Hippocampal formation (tissue), 2 donors: ENCODE measurements at places on chromosomes 4 and X.

DNA sequence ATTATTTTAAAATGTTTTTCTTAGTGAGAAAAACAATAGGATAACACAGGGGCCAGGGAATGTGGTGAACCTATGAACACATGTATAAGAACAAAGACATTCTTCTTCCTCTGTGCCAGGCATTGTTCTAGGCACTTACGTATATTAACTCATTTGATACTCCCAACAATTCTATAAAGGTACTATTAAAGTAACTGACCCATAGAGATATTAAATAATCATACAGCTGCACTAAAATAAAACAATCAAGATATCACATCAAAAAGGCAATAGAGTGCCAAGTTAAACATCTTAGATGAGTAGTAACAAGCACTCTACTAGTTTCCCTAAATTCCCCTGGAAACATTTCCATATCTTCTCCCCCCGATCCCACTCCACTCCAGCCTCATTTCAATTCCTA is 33.4 kb downstream of the SLC39A8 start:
- no peak for DNase-seq

DNA sequence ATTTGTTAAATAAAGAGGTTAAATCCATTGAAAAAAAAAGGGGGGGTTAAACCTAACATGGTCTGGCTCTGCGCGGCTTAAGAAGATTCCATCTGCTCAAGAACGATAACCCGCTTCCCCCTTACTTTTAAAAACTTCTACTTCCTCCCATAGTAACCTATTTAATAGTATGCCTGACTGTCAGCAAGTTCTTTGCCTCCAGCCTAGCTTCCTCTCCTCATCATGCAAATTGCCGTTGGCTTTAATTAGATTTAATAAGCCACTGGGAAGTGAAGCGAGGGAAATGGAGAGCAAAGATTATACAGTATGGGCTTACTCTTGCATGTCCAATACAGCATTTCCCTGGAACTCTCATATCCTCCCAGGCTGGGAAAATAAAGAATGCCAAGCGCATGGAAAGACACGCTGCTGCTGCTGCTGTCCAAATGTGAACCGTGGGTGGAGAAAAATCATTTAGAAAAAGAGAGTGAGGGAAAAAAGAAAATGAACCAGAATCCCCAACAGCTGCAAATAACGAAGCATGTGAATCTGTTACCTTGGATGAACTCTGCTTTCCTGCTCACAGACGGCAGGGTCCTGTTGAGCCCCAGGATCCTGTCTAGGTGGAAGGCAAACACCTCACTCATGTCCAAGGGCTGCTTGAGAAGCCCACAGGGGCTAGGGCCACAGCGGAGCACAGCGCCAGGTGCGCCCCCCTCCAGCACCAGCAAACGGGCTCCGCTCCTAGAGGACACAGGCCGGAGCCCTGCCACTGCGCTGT is 2.7 kb downstream of the GASK1B start:
- peak; percentile 41 for DNase-seq

DNA sequence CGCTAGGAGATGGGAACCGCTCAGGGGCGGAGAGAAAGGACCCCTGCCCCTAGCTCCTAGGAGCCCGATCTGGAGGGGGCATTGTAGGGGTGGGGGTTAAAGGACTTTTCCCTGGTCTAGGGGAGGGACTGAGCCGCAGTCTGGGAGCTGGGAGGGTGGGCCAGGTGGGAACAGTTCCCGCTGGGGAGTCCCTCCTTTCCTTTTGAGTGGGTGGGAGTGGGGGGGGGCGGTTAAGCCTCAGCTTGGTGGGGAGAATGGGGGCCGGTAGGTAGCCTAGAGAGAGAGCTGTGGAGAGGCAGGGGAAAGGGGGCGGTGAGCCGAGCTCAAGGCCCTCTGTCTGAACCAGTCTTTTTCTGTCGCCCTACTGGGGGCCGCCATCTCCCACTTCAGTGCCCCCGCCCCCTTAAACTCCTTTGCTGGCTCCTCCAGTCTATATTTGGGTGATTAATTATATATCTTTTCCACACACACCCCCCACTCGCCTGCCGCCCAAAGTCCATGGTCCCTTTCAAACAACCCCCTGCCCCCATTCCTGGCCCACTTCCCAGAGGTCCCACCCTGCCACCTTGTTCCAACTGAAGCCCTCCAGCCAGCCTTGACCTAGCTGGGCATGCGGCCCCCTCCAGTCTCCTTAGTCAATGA is 822 bp downstream of the ZNF275 start:
- DNase-seq = no peak

- DNase-seq = no peak
Measured at GRCh38 chr4:143616771-143617170, 83.7 kb downstream of the FREM3 start.

DNA sequence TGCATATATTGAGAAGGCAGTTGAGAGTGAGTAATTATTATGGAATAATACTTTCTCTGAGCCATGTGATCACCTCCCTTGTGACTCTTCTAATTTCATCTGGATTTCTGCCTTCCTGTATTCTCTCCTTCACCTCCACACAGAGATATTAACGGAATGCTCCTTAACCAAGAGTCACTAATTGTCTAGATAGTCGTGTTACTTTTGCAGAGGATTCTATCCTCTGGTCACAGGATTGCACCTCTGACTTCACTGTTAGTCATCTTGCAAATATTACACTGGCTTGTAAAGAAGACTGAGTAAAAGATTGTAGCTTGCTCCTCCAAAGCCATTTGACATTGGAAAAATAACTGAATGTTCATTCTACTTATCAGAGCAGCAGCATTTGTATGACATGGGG is 160.9 kb downstream of the SH2D1A start:
- no peak for DNase-seq

DNA sequence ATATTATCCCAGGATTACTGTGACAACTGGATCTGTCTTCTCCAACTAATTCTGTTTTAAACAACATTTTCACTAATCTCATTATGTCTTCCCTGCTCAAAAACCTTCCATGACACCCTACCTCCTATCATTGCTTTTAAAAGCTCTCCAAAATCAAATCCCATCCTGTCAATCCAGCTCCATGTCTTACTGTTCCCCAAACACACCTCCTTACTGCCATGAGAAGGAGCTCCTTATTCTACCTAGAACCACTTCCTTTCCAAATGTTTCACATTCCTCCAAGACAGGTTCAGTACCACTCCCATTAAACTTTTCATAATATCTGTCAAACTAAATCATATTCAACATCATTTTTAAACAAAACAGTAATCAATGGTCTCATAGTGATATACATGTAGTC is 66.9 kb upstream of the WDR17 start:
- no peak for DNase-seq

DNA sequence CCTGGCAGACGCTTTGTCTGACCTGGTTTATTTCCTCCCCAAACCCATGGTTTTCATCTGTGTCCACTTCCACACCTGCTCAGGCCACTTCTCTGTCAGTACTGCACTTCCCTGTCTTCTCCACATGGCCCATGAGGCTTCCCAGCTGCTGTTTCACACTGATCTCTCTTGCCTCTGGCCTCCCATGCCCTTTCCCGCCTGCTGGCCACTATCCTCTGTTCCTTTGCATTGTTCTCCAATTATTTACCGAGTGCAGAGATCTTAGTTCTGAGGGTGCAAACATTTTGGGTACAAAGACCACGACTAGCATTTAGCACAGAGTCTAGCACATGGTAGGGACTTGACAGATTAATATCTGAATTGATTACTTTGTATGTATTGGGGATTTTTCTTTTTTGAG is 174.8 kb upstream of the NPY2R start:
- no peak for DNase-seq

DNA sequence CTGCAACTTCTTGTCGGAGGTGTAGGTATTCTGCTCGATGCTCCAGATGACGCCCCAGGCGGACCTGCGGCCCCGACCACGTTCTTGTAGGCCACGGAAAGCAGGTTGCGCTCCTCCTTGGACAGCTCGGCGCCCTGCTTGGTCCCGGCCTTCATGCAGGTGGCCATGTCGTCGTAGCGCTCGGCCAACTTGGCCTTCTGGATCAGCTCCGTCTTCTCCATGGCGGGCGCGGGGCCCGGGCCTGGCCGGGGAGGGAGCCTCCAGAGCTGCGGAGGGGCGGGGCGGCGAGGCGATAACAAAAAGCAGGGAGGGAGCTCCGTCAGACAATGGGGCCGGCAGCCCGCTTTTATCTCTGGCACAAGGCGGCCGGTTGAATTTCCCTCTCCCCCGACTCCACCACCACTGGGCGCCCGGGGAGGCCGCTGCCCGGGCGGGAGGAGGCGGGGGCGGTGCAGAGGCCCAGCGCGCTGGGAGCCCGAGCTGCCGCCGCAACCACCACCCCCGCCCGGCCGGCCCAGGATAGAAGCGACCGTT is 28.3 kb upstream of the DRP2 start:
- no peak for DNase-seq

DNA sequence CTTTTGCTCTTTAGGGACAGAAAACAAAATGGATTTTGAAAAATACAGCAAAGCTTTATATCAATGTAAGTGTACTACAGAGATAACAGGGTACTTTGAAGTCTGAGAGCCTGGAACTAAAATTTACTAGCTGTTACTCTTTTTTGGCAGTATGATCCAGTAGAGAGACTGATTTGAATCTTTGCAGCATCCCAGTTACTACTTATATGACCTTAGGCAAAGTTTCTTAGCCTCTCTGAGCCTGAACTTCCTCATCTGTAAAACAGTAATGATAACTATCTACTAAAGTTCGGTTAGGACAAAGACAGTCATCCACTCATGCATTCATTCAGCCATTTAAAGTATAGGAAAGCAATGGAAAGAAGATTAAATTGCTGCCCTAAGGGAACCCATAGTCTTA is 10.1 kb downstream of the BRWD3 start:
- DNase-seq = no peak

- DNase-seq = no peak
Measured at GRCh38 chr4:108157655-108158054, 11.1 kb downstream of the LEF1 start.

DNA sequence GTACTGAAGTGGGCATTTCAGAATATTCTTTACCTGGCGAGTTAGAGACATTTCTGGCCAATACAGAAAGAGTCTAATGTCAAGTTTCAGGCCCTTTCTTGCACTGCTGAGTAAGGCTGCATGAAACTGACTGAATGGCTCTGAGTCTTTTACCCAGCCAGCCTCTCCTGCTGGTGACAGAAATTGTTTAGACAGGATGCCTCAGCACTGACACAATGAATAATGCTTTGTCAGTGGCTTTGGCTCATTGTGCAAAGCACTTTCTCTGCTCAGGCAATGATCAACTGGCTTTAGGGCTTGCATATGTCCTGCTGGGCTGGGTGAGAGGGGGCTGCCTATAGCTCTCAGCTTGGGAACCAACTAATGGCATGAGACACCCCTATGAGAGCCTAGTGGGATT is 45.5 kb downstream of the CLNK start:
- DNase-seq = peak; percentile 2

GRCh38 chrX:43949669-43950068 is 23.5 kb downstream of the NDP start:
- DNase-seq = peak; percentile 50

GRCh38 chr4:108165586-108165985 is 3.1 kb downstream of the LEF1 start:
- no peak for DNase-seq

- no peak for DNase-seq
Measured at GRCh38 chr4:96407738-96408463, 568.0 kb downstream of the PDHA2 start.

GRCh38 chr4:24443200-24443599 is 141.2 kb downstream of the DHX15 start:
- DNase-seq = no peak

DNA sequence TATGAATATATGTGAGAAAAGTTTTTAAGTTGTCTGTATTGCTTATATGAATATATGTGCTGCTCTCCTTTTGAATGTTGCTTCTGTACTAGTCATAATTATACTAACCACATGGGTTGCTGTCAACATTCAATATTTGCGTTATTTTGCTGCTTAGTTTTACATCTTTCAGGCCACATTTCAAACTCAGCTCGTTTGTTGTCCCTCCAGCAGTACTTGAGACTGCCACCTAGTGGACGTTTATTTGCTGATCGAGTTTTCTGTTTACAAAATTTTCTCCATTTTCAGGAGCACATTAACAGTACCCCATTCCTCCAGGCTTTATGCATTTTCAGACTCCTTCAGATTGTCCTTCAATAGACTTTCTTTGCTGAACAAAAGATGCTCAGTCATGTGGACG is 75.8 kb downstream of the NUDT11 start:
- DNase-seq = no peak

- no peak for DNase-seq
Measured at GRCh38 chrX:113195949-113196348, 355.3 kb upstream of the AMOT start.

GRCh38 chr4:13399257-13399656 is 84.9 kb downstream of the RAB28 start:
- DNase-seq = no peak

GRCh38 chr4:10677796-10678497 is 6.6 kb downstream of the CLNK start:
- no peak for DNase-seq

DNA sequence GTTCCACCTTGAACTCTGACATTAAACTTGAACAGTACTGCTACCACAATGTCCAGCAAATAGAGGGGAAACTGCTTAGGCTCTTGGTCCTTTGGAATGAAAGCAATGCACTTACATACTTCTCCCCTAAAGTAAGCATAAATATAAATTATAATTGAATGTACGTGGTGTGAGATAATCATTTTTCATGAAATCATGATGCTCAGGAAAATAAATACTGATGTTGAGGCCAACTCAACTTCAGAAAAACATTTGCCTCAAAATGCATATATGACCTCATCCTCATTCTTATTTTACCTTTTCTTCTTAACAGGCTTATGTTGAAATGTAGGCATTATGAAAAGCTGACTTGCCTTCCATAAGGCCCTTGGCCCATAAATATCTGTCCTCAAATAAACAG is 166.3 kb downstream of the KDR start:
- DNase-seq = no peak

DNA sequence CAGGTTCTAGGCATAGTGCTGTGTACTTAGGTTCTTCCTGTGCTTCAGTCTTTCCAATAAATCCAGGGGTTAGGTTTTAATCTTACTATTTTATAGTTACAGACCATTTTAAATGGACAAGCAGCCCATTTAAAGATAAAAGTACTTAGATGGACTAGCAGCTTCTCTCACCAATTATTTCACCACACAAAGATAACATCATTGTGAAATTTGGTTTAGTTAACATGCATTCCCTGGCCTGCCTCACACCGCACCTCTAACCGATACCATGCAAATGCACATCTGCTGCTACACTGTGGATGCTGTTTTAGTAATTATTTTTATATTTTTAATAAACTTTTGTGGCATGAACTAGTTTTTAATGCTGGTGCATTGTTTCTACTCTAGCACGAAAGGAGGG is 252.6 kb downstream of the RAPGEF2 start:
- no peak for DNase-seq

DNA sequence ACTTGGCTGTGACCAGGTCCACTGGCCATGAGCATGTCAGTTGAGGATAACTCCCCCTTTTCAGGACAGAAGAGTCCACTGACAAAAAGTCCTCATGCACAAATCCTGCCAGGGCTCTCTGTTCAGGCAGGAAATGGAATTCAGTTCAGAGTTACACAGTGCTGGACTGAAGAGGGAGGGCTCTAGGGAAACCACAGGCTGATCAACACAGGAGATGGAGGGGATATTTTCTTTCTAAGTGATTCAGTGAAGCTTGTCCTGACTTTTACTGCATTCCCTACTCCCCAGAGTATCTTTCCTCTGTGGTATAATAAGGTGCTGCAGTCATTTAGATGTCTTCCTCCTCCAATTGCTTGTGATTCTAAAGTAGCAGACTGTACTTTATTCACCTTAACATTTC is 335.5 kb upstream of the IGFBP7 start:
- DNase-seq = no peak

GRCh38 chrX:109345856-109346255 is 136.0 kb downstream of the GUCY2F start:
- no peak for DNase-seq

- DNase-seq = peak; percentile 73
Measured at GRCh38 chrX:40651620-40652223, 4.4 kb upstream of the CXorf38 start.

- no peak for DNase-seq
Measured at GRCh38 chrX:17443556-17443955, 68.6 kb downstream of the NHS start.
